DMS79 treated with DMSO at 0.1 percent for 48 hours (cell line): ENCODE measurements at places on chromosomes 2 and 18.

- no peak for DNase-seq
Observed at GRCh38 chr2:106537047-106537446, 49.9 kb downstream of the CD8B2 start.

- no peak for DNase-seq
Observed at GRCh38 chr18:78459668-78460067, 520.0 kb upstream of the SALL3 start.

DNA sequence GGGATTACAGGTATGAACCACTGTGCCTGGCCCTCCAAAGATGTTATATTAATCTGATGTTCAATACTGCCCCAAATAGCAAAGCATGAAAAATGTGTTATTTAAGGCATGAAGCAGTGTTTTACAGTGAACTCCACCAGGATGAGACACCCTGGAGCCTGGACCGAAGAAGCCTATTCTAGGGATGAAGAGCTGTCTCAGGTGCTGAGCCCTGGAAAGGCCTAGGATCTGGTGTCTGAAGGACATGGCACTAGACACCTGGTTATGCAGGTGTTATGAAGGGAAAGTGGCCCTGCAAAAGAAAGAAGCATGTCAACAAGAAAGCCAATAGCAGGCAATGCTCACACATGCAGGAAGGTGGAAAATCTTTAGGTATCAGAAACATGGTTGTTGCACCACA lies 374.4 kb downstream of the CLIP4 start:
- DNase-seq, result no peak

DNA sequence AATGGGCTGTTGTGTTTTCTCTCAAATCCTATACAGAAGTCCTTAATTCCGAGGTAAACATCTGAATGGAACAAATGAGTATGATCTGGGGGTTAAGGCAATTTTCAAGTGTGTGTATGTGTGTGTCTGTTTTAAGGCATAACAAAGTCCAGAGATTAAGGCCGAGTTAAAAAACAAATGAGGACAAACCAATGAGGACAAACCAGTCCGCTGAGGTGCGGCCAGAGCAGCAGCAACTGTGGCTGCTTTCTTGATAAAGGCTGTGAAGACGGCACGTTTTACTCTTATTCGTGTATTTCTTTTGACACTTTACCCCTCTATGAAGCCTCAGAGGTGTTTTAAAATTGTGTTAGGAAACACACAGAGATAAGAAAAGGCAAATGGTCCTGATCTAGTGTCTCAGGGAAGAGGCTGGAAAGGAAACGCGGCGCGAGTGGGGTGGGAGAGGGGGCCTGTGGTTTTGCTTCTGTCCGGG lies 495 bp upstream of the GULP1 start:
- DNase-seq, result no peak

- DNase-seq, result no peak
Observed at GRCh38 chr2:168194784-168195522, 52.4 kb downstream of the STK39 start.

GRCh38 chr2:202034249-202035088 lies 814 bp downstream of the FZD7 start:
- peak; percentile 29 for DNase-seq

DNA sequence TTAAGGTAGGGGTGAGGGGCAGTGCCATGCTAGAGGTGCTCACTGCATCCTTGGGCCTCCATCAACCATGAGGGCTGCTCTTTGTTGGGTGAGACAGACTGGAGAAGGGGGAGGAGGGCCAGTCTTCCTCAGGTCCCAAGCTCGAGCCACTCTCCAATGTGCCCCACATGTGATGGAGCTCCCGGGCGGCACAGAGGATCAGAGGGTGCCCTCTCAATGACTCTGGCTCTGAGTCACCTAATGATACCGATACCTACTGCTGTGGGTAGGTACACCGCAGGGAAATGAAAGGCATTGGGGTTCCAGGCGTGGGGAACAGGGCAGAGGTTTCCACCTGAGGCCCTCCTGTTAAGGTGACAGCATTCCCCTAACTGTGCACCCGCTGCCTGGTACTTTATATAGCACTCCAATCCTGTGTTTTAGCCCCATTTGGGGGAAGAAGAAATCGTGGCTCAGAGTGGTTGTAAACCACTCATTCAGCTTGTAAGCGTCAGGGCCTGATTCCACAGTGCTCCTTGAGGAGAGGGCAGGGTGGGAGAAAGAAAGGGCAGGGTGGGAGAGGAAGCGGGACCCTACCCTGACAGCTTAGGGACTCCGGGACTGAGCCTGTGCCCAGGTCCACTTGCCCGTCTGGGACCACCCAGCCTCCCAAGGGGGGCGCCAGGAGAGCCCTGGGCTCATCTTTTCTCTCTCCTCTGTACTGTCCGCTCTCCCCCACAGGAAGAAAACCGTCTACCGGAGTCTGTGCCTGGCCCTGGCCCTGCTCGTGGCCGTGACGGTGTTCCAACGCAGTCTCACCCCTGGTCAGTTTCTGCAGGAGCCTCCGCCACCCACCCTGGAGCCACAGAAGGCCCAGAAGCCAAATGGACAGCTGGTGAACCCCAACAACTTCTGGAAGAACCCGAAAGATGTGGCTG lies 1.8 kb downstream of the B3GNT7 start:
- DNase-seq, result no peak

GRCh38 chr18:49733896-49734585 lies 79.3 kb downstream of the ACAA2 start:
- DNase-seq, result no peak

- no peak for DNase-seq
Observed at GRCh38 chr2:118622913-118623312, 224.5 kb downstream of the EN1 start.

DNA sequence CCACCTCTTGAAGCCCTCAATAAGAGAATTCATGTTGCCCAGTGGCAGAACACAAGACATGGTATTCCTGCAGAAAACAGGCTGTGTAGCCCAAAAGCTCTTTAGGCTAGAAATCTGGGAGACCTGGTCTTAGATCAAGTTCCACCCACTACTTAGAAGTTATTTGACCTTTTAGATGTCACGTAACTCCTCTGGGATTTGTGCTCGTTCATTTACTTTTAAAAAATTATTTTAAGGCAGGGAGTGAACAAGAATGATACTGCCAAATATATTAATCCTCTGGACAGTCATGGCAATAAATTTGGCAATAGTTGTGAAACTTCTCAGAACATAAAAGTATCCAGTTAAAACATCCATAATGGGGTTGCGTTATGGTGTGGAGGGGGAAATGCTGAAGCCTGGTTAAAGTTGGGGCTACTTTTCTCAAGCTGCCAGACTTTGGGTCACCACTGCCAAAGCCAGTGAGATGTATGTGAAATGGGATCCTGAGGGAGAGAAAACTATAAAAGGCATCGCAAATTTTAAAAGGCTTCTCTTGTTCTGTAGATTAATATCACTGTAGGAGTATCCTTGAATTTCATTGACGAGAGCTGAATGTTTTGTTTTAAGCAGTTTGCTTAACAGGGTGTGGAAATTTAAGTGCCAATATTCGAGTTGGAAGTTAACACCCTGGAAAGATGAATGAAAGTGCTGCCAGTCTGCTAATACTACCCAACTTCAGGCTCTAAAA lies 15.8 kb downstream of the DAPL1 start:
- no peak for DNase-seq

DNA sequence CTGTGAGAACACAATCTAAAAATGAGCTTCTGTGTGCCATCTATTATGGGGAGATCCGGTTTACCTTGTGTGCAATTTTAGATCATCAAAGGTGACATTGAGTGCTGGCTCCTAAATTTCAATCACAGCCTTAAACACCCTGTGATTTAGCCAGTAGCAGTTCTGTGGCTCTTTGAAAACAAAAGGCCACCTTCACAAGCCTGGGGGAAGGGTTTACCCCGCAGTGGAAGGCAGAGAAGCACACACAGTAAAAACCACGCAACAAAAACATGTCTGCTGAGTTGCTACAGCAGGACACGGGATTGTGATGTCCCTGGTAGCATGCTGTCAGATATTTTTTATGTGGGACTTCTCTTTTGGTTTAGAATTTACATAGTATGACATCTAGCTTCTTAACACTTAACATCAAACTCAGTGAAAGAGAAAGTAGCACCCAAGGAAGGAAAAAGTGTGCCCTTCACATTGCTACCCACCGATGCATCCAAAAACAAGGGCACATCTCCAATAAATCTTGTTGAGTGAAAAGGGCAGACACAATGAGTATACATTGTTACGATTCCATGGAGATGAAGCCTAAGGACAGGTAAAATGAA lies 56.1 kb upstream of the RNF152 start:
- DNase-seq, result no peak

DNA sequence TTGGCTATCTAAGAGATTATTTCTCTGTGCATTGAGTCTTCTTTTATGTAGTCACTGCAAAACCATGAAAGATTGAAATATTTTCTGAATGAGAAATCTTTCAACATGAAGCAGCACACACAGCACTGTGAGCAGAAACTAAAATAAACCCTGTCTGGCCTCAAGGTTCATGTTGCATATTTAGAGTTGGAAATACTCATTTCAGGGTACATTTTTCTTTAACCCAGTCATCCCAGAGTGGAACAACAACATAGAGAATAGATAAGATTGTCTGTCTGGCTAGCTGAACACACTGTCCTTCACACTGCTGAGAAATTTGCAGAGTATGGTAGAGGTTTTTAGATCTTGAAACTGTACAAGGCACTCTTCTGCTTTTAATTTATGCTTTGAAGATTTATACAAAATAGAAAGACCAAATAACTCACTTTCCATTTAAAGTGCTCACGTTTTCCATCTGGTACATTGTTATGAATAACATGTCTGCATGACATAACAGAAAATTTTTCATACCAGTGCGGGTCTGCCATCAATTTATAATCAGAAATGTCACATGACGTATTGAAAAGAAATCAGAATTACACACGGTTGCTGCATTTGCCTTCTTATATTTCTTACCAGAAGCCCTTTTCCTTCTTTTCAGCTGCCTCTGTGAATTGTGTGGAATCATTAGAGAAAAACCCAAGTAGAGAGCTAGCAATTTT lies 25.0 kb upstream of the FN1 start:
- no peak for DNase-seq

DNA sequence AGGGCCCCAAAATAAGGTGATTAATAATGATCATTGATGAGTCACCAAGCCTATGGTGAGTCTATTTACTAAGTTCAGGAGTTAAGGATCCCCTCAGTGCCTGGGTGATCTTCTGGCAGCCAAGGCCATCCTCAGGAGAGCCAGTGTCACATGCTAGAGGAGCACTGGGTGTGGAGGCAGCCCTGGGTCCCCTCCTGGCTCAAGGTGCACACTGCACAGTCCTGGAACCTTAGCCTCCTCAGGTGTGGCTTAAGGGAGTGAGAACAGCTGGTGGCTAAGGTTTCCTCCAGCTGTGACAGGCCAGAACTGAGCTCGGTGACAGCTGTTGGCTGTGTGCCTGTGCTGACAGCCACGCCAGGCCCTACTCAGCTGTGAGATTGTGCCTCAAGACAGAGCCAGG lies 52.1 kb upstream of the ACAA2 start:
- peak; percentile 85 for DNase-seq

- DNase-seq, result no peak
Observed at GRCh38 chr2:149023091-149023490, 15.4 kb upstream of the LYPD6B start.

- DNase-seq, result no peak
Observed at GRCh38 chr18:50679056-50679455, 119.2 kb downstream of the MAPK4 start.

- no peak for DNase-seq
Observed at GRCh38 chr2:8219631-8220355, 462.1 kb upstream of the ID2 start.
